ENCODE measurements at places on chromosomes 16 and 17.

GRCh38 chr17:9671559-9671958, 26.2 kb downstream of the USP43 start:
- DNase-seq = no peak

- DNase-seq = no peak
These were observed 34.7 kb downstream of the SOCS3 start for GRCh38 chr17:78325076-78325687.

GRCh38 chr16:10946308-10946707, 1.9 kb downstream of the CLEC16A start:
- DNase-seq = peak; percentile 14

DNA sequence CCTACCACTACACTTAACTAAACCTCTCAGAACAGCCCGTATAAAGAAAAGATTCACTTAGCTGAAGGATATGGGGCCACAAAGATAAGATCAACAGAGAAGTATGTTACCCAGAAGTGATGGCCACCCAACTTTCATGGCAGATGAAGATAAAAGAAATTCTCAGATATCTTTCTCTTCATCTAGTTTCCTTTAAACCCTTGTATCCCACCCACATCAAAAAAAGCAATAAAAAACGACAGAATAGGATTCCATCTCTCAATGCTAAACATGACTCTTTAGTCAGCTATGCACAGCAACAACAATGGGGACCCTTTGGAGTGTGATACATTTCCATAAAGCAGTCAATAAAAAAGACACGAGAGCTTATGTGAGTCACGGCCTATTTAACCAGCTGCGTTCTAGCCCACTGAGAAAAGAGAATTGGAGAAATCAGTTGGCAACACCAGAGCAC, 86.6 kb downstream of the SNX11 start:
- peak; percentile 28 for DNase-seq

All from foreskin keratinocyte (primary cell).